ENCODE measurements at places on chromosomes 5 and 9.
A peak's percentile ranks its signal among the peaks of the same experiment; 100 is the strongest.

GRCh38 chr5:107519900-107520354 is 150.8 kb downstream of the EFNA5 start:
- peak; percentile 15 for DNase-seq

- no peak for DNase-seq
Measured at GRCh38 chr5:60455589-60455988, 244.4 kb downstream of the DEPDC1B start.

DNA sequence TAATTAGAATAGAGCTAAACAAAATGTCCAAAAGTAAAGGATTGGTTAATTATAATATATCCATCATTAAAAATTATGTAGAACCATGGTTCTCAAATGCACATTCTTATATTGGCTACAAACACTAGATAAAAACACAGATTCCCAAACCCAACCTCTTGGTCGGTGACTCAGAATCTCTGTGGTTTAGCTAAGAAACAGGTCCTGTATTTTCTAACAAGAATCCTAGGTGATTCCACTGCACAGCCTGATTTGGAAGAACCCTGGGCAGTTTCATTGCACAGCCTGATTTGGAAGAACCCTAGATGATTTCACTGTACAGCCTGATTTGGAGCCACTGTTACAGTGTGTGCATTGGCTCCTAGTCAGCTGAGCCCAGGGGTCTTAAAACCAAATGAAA is 67.9 kb downstream of the KIAA1958 start:
- DNase-seq: no peak

DNA sequence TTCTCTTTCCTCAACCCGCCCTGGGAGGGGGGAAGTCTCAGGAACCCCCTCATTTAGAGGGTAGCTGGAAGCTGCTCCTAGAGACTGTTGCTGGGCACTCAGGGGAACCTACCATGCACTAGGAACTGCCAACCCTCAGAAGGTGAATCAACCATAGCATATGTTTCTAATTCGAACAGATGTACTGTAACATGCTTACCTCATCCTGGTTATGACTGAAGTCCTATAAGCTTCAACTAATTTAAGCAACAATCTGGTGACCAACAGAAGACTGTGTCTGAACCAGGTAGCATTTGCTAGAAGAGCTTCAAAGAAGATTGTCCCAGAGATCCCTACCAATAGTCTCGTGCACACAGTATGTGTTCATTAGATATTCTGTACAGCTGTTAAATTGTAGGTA is 5.7 kb upstream of the PRDM6 start:
- DNase-seq: no peak

- DNase-seq: no peak
Measured at GRCh38 chr9:115891929-115892328, 261.7 kb upstream of the PAPPA start.

DNA sequence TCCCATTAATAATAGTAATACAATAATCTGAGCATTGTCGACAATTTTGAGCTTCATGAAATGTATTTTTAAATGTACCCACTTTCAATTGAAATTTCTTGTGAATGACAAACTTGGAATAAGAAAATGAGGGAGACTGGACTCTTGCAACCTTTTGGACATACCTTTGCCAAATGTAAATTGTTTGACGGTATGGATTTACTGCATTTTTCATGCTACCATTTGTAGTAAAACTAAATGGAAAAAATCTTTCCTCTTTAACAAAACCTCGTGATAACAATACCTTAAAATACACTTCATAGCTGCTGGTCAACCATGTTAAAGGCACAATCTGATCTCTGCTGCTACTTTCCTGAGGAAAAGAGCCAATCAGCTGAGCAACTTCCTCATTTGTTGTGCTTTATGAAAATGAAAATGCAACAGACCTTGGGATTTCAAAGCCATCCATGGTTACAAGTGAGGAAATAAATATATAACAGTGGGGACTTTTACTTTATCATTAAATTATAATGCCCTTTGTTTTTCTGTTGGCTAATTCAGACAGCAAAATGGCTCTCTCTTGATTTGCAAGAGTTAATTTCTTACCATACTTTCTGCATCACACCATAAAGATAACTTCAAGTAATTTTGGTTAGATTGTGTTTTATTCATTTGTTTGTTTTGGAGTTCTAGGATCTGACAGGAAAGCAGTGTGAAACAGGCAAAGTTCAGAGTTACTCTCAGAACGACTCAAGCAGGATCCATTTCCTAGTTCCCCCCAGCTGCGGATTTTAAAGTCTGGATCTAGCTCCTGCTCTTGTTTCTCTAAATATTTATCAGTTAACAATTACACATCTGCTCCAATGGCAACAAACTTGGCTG is 1.1 kb downstream of the ALDH1A1 start:
- no peak for DNase-seq

DNA sequence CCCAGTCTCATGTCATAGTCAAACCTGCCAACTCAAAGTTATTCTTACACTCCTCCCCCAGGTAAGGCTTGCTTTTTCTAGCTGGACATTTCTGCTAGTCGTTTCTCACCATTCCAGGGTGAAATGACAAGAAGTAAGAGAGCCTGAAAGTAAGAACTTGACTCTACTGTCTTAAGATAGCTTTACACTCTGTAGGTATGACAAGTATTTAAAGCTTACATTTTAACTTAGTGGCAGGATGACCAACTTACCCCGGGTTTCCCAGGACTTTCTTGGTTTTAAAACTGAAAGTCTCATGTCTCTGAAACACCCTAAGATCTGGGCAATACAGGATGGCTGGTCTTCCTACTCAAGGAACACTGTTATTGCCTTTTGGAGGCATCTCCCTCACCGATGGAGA is 67.5 kb upstream of the PIK3R1 start:
- DNase-seq: no peak

DNA sequence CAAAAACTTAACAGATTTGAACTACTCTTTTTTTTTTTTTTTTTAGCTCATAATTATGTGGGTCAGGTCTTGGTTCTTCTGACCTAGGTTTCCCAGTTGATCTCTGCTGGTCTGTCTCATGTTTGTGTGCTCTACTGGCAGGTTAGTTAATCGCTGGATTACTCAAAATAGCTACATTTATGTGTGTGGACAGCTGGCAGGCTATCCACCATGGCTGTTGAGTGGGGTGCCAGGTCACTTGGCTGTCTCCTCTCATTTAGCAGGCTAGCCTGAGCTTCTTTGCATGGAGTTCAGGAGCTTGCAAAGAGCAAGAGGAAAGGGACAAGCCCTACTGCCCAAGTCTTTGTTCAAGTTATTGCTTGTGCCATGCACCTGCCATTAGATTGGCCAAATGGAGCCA is 9.3 kb downstream of the ADCY2 start:
- DNase-seq: no peak

DNA sequence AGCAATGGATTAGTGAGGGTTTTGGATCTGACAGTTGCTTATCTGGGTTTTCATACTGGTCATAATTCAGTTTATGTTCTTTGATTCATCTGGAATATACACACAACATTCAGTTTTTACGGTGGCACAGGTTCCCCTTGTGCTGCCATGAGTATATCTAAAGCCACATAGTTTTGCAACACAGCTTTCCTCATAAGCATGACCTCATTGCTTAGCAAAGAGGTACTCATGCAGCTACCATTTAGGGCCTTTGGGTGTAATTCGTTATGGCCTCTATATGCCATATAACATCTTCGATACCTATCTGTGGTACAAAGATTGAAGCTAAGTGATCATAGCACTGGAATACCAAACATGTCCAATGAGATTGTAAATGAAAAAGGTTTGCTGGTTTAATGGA is 2.9 kb upstream of the RBM22 start:
- no peak for DNase-seq

GRCh38 chr9:129232839-129233591 is 55.0 kb upstream of the IER5L start:
- DNase-seq: no peak

DNA sequence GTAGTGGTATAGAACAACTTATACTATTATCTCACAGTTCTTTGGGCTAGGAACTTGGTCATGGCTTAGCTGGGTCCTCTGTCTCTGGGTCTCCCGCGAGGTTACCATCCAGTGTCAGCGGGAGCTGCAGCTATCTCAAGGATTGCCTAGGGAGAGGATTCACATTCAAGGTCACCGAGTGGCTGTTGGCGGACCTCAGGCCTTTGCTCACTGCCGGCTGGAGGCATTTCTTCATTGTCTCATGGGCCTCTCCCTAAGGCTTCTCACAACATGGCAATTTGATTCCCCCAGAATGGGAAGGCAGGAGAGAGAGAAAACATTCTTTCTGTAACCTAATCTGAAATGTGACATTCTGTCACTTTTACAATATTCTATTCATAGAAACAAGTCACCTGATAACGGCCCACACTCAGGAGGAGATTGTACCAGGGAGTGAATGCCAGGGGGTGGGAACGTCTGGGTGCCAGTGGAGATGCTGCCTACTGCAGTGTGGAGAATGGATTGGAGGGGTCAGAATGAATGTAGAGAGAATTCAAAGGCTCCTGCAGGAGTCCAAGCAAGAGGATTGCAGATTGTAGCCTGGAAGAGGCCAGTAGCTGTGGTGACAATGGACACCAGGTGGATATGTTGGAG is 29.5 kb upstream of the ANKRD18A start:
- DNase-seq: no peak

DNA sequence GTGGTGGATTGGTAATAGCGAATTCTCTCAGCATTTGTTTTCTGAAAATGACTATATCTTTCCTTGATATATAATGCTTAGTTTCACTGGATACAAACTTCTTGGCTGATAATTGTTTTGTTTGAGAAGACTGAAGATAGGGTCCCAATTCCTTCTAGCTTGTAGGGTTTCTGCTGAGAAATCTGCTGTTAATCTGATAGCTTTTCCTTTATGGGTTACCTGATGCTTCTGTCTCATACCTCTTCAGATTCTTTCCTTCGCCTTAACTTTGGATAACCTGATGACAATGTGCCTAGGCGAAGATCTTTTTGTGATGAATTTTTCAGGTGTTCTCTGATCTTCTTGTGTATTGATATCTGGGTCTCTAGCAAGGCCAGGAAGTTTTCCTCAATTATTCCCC is 94.7 kb upstream of the ACO1 start:
- DNase-seq: no peak

DNA sequence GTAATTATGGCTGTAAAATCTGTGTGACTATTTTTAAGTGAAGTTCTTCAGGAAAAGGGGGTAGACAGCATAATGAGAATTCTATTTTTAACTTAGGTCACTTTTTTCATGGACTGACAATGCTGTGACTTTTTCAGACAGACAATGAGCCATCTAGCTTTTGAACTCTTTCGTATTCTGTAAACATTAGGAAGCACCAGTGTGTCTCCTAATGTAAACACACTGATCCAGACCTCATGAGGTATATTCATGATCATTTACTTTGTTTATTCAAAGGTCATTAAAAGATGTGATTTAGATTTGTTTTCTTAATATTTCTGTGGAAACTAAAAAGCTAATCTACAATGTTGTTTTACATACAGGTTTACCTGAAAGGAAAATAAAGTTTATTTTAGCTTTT is 352.6 kb downstream of the ADGRV1 start:
- no peak for DNase-seq

- no peak for DNase-seq
Measured at GRCh38 chr5:33726422-33727165, 165.2 kb downstream of the ADAMTS12 start.

- no peak for DNase-seq
Measured at GRCh38 chr5:143484601-143485000, 81.1 kb upstream of the NR3C1 start.

DNA sequence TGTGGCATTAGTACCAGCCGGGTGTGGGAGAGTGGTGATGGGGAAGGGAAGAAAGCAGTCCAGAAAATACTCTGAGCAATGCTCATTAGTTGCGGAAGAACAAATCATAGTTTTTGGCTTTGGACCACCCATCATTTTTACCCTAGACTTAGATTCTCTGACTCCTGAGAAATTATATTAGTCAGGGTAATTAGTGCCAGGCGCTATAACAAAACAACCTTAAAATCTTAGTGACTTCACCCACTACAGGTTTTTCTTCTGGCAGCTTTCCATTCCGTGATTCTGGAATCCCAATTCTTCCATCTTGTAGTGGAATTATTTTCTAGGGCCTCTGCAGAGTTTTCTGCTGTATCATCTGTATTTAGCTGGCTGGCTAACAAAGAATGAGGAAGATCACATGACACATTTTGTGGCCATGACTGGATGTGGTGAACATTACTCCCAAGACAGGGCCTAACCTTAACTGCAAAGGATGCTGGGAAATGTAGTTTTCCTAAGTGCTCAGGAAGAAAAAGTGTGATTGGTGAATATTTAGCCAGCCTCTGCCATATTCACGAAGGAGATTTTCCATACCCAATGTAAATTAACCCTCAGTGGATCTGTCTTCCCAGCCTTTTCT is 373.0 kb upstream of the MEF2C start:
- DNase-seq: no peak

DNA sequence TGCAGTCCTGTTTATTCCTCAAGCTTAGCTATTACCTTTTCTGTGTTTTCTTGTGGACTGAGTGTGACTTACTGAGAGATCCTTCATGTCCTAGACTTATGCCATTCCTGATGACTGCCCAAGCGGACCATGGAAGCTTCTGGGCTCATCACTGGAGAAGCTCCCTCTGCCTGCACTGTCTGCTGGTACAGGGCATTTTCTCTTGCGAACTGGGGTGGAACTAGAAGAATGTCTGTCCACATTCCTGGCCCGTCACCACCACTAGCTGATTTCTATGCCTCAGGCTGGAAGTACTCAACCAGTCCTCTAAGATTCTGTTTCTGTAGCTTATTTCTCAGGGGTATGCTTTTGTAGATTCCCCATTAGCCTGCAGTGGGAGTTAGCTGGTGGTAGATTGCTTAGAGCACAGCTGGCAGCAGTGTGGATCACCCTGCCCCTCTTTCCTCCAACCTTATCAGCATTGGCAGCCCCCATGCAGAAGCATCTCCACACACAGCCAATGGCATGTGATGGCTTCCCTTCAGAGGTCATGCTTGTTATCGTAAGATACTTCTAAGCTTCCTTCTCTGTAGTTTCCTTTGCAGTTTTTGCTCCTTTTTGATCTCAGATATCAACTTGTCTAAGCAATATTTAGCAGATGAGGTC is 12.4 kb downstream of the SLC36A1 start:
- DNase-seq: no peak

GRCh38 chr5:38547257-38547656 is 9.2 kb downstream of the LIFR start:
- DNase-seq: no peak

DNA sequence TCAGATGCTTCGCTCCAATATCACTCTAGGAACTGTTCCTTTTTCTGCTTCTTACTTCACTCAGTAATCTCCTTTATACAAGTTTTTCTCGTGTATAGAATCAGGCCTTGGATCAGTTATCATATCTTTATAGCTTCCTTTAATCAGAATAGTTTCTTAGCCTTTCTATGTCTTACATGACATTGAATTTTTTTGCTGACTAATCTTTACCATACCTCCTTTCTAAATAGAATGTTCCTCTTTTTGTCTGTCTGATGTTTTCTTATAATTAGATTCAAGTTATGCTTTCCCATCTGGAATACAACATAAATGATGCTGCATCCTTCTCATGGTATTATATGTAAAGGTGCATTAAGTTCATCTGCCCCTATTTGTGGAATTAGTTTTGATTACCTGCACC is 40.2 kb upstream of the TYRP1 start:
- no peak for DNase-seq
